Stimulated activated CD8-positive, alpha-beta memory T cell treated with anti-CD3 and anti-CD28 coated beads, Interleukin-4, amount 100 ng/mL, for 4 hours (primary cell): ENCODE measurements at places on chromosomes 11 and 22.

DNA sequence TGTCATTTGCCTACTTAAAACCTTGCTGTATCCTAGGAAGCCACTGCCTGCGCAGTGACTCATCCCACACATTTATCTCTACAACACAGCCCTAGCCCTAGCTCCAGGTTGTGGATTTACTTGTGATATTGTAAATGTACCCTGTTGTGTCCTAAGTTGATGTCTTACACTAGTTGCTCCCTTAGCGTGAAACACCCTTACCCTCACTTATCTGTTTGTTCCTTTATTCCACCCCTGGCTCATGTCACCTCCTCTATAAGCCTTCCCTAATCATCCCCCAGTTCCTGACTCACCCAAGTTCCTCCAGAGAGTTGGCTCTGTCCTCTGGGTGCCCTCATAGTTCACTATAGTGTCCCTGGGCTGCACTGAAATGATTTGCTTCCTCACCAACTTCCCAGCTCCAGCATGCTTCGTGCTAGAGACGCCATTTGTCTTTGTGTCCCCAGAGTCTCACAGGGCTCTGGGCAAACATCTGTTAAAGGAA is 431.8 kb upstream of the FAT3 start:
- no peak for DNase-seq

- DNase-seq, result no peak
These were observed 1.0 kb downstream of the SFI1 start for GRCh38 chr22:31497148-31497938.

DNA sequence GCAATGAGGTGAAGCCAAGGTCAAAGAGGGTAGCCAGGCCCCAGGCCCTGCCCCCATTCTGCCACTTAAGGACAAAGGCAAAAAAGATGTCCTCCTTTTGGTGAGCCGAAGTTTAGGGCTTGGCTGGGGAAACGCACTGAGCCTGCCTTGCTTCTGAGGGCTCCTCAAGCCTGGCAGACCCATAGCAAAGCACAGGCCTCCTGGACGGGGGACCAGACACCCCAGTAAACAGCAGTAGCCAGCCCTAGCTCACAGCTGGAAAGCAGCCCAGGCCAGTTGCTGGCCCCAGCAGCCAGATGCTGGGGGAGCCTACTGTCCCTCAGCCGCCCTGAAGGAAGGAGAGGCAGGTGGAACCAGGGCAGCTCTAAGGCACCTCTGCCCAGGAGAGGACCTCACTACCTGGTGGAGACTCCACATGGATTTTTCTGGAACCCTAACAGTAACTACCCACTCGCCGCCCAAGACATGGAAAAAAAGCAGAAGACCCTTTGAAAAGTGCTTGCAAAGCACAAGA is 3.8 kb upstream of the PYGM start:
- DNase-seq, result no peak

DNA sequence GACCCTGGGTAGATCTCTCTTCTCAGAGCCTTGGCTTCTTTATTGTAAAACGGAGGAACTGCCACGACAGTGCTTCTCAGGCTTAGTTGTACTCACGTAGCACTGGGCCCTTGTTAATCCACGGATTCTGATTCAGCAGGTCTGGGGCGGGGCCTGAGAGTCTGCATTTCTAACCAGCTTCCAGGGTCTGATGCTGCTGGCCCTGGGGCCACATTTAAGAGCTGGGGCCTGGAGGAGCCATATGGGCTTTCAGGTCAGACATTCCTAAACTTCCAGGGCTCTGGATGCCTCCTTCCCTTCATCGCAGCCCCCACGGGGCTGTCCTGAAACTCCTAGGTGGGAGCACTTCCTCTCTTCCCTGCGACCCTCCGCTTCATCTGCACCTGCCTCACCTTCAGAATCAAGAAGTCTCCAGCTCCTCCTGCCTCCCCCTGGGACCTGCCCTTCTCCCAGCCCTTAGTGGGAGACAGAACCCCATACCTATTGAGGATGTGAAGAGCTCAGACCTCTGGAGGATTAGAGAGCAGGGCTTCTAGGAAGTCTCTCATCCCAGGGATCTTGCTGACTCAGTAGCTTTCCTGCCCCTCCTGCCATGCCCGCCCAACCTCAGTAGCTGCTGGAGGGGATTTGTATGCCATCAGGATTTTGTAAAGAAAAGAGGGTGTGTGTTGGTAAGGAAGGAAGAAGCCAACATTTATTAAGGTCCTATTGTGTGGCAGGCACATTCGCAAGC is 92.5 kb downstream of the LRRC32 start:
- no peak for DNase-seq

DNA sequence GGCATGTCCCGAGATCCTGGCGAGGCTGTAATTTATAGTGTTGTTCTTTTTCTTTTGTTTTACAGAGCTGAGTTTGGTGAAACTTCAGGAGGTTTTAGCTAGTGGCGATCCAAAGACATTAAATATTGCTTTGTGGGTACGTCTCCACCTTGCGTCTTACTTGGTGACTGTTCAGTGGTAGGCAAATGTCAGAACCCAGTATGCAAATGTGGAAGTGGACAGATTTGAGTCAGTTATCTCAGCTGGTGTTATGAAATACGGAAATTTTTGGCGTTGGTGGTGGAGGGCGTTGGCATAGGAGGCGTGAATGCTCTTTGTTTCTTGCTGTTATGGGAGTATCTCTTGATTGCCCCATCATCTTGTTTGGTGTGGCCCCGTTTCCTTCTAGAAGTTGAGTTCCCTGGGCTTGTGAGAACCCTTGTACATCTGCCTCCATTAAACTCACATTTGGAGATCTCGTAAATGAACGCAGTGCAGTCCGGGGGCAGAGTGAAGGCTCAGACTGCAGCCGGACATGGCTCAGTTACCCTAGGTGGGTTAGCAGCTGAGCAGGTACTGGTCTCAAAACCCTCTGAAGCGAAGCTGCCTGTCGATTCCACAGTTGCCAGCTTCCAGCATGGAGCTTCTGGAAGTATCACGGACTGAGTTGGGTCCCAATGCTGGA is 39.9 kb downstream of the PTPRJ start:
- no peak for DNase-seq

DNA sequence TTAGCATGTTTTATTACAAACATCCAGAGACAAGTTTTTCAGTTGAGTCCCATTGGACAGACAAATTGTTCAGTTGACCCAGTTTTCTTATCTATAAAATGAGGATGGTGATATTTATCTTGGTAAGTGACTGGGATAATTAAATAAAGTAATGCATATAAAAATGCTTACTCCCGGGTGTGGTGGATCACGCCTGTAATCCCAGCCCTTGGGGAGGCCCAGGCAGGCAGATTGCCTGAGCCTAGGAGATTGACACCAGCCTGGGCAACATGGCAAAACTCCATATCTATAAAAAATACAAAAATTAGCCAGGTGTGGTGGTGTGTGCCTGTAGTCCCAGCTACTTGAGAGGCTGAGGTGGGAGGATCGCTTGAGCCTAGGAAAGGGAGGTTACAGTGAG is 15.6 kb upstream of the ACER3 start:
- no peak for DNase-seq

DNA sequence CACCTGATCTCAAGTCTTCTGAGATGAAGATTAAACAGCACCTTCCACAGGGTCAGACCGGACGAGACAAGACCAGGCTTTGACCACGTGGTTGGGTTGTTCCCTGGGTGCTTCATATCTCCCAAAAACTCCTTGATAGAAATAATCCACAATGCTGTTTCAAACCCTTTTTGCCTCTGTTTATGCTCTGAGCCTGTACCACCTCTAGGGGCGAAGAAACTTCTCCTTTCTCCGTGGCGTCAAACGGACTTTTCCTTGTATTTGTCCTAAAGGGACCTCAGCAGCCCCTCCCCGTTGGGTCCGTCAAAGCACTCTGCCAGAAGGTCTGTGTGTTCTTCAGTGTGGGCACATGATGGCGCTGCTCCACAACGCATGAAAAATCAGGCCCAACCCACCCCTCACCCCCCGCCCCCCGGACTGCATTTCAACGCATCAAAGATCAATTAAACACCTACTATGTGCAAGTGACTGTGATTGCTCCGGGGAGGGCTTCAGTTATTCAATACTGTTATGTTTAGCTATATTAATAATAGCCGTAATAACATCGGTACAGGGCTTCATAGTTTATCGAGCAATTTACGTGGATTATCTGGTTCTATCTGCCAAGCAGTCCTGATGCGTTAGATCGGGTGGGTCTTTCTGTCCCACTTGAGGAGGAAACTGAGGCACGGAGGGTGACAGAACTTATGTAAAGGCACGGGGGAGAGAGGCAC is 17.3 kb upstream of the EIF3D start:
- no peak for DNase-seq

DNA sequence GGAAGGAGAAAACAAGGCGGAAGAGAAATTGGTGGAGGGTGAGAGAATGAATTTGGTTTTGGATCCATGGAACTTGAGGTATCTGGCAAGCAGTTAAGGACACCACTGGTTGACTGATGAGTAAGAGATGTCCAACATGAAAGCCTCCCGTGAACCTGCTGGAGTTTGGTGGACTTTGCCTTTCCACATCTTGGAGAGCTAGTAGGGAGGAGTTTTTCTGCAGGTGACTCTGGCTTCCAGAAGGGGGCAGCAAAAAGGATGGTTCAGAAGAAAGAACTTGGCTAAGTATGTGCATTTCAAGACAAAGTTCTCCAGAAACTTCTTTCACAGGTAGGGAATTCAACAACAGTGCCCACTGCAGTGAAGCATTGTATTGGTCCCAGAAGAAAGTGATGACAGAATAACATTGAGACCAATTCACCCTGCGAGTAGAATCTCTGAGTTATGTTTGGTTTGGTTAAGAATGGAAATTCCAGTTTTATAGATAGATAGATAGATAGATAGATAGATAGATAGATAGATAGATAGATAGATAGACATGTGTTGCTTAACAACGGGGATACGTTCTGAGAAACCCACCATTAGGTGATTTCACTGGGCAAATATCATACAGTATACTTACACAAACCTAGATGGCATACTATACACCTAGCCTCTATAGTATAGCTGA is 28.5 kb downstream of the DCDC1 start:
- DNase-seq, result no peak

- DNase-seq, result no peak
These were observed 741 bp upstream of the MTA2 start for GRCh38 chr11:62602141-62603071.

DNA sequence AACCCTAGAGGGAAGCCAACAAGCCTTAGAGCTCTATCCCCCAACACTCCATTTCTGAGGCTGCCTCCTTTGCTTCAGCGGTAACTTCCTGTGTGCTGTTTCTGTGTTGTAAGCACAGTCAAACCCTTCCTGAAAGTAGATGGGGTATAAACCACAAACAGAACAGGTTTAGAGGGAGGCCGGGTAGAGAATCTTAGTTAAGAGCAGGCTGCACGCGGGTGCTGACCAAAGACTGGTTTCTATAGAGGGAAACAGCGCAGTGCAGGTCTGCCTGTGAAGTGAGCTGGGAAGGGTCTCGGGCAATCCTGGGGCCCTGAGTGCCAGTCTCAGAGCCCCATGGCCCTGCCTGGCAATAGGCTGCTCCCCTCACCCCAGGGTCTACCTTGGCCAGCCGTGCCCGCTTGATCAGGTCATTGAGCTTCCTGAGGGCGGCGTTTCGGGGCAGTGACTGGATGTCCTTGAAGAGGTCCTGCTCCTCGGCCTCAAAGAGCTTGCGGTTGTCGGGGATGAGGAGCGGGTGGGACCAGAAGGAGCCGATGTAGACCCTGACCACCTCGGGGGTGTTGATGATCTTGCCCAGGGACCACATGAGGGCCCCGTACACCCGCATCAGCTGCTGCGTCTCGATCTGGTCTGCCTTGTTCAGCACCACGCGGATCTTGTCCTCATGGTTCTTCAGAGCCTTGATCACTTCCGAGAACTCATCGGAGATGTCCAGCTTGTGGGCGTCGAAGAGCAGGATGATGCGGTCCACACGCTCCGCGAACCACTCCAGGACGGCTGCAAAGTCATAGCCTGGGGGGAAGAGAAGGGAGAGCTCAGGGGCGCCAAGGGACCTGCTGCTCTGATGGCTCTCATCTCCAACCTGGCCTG is 15.3 kb upstream of the CDC42BPG start:
- DNase-seq, result no peak
